ENCODE measurements at places on chromosomes 2 and 18. TPM values are rescaled to one million over a fixed set of nuclear protein-coding genes. Genes with fewer than 3 reads are reported as not detected.

TWIST2 gene
- 72.7 TPM for total RNA-seq

VWC2L gene
- total RNA-seq = not detected

- H3K27ac ChIP-seq = peak overlapping the region; percentile 73
- peaks cover 28% of the 10 kb centered on the region for H3K4me1 ChIP-seq
- no peaks in the 10 kb centered on the region for H3K36me3 ChIP-seq
These were observed 232.8 kb downstream of the KLHL29 start for GRCh38 chr2:23617811-23618215.

DNA sequence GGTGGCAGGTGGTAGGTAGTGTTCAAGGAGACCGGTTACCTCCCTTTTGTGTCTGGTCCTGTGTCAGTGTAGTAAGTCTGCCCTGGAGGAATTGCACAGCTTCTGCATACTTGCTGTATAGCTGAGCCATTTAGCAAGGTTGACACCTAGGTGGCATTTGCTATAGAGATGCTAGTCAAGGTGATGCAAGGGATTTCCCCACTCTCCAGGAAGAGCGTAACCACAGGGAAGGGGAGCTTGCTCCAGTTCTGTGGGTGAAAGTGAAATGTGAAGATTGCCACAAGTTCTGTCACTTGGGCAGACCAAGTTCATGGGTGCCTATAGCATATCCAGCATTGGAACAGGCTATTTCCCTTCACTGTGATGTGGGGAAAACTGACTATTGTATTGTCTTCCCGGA lies 28.1 kb downstream of the NAT8 start:
- DNase-seq = no peak
- peaks cover under 1% of the 10 kb centered on the region for H3K36me3 ChIP-seq
- H3K27me3 ChIP-seq = no peaks in the 10 kb centered on the region
- no peak overlapping the region for H3K27ac ChIP-seq
- H3K4me3 ChIP-seq = no peak overlapping the region

GRCh38 chr2:25688236-25688635 lies 14.9 kb upstream of the DTNB start:
- H3K4me1 ChIP-seq = no peaks in the 10 kb centered on the region
- no peaks in the 10 kb centered on the region for H3K36me3 ChIP-seq
- H3K27me3 ChIP-seq = no peaks in the 10 kb centered on the region
- H3K4me3 ChIP-seq = no peak overlapping the region
- no peak overlapping the region for H3K27ac ChIP-seq

- H3K27me3 ChIP-seq = peaks cover 37% of the 10 kb centered on the region
- H3K27ac ChIP-seq = no peak overlapping the region
- H3K36me3 ChIP-seq = no peaks in the 10 kb centered on the region
- no peaks in the 10 kb centered on the region for H3K4me1 ChIP-seq
These were observed 13.2 kb downstream of the ASB18 start for GRCh38 chr2:236250909-236251579.

GRCh38 chr2:135299658-135300244 lies 231.3 kb downstream of the ZRANB3 start:
- no peak for DNase-seq
- H3K4me1 ChIP-seq = no peaks in the 10 kb centered on the region
- H3K4me3 ChIP-seq = no peak overlapping the region
- H3K27me3 ChIP-seq = no peaks in the 10 kb centered on the region
- H3K36me3 ChIP-seq = peaks cover 8% of the 10 kb centered on the region
